Hematopoietic multipotent progenitor cell treated with erythropoietin and hydrocortisone succinate and interleukin-3 and kit ligand, for 8 days (in vitro differentiated cells): ENCODE measurements at places on chromosomes 11 and 22.

DNA sequence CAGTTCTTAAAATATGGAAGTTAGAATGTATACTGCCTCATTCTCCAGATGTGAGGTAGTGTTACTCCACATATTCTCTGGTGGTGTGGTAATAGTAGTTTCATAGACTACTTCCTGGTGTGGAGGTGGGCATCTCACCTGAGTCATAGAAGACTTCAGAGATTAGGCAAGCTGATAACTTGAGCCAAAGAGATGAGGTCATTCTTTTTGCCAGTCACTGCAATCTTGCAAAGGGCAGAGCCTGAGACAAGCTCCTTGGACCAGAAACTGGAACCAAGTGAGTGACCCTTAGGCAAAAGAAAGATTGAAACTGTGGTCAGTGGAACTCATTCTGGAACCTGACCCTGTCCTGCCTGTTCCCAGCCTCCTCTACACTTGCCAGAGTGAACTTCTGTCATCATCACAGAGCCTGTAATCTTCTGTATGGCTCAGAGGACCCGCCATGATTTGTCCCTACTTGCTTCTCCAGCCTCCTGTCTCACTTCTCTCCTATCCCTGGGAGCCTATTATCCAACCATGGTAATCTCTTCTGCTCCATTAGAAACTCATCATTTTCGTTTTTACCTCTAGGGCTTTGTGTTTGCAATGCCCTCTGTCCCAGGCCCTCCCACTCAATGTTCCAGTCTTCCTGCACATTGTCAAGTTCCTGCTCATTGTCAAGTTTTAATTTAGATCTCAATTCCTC, 10.6 kb upstream of the CCDC83 start:
- DNase-seq, result no peak

DNA sequence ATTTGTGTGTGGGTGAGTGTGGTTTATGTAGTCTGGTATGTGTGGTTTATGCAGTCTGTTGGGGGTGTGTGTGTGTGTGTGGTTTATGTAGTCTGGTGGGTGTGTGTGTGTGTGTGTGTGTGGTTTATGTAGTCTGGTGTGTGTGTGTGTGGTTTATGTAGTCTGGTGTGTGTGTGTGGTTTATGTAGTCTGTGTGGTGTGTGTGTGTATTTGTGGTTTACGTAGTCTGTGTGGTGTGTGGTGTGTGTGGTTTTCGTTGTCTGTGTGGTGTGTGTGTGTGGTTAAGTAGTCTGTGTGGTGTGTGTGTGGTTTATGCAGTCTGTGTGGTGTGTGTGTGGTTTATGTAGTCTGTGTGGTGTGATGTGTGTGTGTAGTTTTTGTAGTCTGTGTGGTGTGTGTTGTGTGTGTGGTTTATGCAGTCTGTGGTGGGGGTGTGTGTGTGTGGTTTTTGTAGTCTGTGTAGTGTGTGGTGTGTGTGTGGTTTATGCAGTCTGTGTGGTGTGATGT, 26.2 kb upstream of the PARVG start:
- DNase-seq, result no peak

GRCh38 chr22:44458044-44459020, 39.7 kb downstream of the RTL6 start:
- no peak for DNase-seq

DNA sequence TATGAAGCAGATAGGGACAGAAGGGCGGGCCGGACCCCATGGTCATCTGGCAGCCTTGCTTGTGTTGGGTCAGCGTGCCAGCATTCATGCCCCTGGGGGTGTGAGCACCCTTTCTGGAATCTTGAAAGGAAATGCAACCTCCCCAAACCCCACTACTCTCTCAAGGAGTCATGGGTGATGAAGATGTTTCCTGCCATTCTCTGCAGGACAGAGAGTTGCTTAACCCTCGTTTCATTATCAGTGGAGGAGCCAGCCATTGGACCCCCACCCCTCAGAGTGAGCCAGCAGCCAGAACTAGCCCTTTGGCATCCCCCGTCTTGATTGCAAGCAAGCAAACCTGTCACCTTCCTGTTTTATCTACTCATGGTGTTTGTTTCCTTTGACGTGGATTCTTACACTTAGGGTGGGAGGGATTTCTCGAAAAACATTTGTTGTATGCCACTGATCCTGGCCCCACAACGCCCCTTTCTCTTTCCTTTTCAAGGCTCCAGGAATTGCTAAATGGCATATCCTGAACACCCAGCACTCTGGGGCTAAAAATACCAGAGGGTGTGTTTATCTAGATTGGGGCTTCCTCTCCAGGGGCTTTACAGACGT, 258.3 kb downstream of the ETS1 start:
- DNase-seq, result no peak

- DNase-seq, result no peak
Observed at GRCh38 chr11:96213500-96213899, 129.5 kb downstream of the MAML2 start.

- DNase-seq, result peak; percentile 24
Observed at GRCh38 chr11:82901922-82902485, 468 bp downstream of the DDIAS start.

- no peak for DNase-seq
Observed at GRCh38 chr22:38186429-38186828, 4.8 kb upstream of the PLA2G6 start.

DNA sequence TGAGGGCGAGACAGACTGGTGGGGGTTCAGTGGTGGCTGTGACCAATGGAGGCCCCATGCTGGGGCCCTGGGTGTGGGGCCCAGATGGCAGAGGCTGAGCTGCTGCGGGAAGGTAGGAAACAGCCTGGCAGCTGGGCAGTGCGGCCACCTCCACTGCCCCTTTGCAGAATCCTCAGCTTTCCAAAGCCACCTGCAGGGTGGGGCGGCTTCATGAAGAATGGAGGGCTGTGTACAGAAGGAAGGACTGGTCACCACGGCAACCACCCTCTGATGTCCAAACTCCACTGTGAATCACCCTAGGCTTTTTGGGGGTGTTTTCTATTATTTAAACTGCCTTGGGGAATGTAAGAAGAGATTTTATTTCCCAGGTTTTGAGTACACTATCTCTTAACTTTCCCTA, 166.3 kb upstream of the NAV2 start:
- DNase-seq, result no peak

DNA sequence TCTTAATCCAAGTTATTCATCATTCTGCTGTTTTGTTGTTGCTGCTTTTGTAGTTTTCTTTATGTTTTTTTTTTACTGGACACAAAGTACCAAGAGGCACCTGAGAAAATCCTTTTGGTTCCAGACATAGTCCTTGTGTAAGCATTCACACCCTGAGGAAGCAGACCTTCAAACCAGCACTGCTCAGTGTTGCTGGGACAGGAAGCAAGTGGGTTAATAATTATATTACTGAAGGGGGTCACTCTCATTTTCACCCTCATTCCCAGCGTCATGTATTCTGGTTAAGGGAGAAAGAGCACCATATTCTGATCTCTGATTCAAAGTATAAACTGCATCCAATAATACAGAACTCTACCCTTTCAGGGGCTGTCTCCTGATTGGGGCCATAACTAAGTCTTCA, 5.9 kb upstream of the ALKBH3 start:
- DNase-seq, result no peak

DNA sequence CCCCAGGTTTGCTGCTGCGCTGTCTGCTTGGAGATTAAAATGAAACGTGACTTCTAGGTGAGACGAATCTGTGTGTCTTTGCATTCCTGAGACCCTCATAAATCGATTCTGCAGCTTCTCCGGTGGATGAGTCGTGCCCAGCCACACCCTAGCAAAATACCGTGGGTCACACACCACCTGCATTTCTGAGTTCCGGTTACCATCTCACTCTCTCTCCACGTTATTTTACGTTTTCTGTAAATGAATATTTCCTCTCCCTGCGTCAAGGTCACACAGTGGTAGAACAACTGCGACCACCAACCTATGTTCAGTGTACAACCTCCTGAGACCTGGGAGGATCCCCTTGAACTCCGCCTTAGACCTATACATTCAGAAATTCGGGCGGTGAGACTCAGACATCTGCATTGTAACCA, 1.1 kb downstream of the YWHAH start:
- peak; percentile 14 for DNase-seq

GRCh38 chr22:46967445-46968358, 205.3 kb downstream of the TBC1D22A start:
- no peak for DNase-seq

GRCh38 chr11:29024386-29024785, 916.2 kb downstream of the METTL15 start:
- DNase-seq, result no peak

GRCh38 chr22:42307806-42308563, 37.5 kb upstream of the TCF20 start:
- DNase-seq, result no peak

DNA sequence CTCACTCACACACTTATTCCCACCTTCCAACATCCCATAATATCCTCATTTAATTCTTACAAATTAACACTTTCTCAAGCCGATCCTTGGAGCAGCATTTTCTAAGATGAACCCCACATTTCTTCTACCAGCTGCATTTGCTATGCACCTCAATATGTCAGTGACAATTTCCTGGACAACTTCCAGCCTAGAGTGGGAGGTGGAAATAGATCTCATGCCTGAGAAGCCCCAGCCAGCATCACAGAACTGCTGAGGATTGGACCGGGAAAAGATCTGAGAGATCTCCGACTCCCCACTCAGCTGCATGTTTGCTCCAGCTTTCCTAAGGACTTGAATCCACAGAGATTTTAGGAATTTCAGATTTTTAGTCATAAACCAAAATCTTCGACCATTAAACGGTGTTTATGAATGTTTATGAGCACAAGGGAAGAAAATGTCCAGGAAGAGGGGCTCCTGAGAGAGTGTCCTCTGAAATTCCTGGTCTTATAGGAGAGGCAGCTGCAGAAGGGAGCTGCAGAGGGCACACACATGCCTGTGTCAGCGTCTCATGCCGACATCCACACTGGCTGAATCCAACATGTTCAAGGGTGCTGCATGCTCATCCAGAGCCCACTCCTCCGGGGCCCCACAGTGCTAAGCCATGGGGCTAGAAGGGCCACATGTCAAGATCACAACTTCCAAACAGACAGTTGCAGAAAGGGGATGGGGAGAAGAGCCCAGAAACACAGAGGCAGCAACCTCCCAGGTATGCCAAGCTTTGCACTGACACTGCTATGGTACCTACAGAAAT, 68.6 kb downstream of the MICAL3 start:
- DNase-seq, result no peak

- no peak for DNase-seq
Observed at GRCh38 chr22:21887841-21888240, 20.4 kb upstream of the MAPK1 start.

DNA sequence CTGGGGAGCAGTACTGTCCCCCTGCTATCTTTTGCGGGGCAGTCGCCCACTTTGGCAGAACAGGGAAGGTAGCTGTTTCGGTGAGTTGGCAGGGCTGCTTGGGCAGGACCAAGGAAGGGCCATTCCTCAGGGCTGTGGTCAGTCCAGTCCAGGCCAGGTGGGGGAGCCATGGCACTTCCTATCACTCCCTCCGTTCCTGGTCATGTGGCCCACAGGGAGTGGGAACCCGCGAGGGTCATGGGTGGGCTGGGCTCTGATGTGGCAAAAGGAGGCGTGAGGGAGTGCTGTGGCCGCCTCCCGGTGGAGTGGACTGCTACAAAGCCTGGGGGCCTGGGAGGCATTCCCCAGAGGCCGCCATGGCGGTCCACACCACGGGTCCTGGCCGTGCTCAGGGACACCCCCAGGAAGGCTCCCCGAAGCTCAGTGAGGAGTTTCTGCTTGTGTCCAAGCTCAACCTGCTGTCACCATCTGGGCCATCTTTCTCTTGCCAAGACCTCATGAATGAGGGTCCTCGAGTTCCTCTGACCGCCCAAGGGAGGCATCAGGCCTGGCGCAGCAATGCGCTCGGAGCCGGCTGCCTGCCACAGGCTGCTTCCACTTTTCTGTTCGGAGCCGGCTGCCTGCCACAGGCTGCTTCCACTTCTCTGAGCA, 11.9 kb downstream of the CHID1 start:
- DNase-seq, result no peak

DNA sequence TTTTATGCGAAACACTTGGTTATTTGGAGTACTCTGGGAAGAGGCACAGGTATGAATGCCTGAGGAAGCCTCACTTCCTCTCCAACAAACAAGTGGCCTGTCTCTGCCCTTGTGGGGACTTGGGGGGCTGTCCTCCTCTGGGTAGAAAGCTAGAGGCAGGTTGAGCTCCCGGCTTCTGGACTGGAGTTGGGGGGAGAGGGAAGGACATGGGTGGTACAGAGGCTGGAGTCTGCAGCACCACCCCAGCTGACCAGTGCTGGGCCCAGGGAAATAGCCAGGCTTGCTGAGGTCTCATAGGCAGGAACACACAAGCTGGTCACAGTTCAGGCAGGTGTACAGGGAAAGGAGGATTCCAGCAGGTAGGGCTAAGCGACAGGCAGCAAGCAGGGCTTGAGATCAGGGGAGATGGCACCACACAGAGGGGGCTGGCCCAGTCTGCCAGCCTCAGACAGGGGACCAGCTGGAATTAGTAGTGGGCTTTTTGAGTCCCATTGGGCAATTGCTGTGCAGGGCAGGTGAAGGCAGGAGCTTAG, 135.3 kb upstream of the TEAD1 start:
- DNase-seq, result no peak

GRCh38 chr11:72736452-72737069, 15.6 kb downstream of the ARAP1 start:
- peak; percentile 54 for DNase-seq

GRCh38 chr22:48490500-48491411, 1336.9 kb downstream of the BRD1 start:
- no peak for DNase-seq

- no peak for DNase-seq
Observed at GRCh38 chr22:36590441-36591056, 61.6 kb upstream of the EIF3D start.

DNA sequence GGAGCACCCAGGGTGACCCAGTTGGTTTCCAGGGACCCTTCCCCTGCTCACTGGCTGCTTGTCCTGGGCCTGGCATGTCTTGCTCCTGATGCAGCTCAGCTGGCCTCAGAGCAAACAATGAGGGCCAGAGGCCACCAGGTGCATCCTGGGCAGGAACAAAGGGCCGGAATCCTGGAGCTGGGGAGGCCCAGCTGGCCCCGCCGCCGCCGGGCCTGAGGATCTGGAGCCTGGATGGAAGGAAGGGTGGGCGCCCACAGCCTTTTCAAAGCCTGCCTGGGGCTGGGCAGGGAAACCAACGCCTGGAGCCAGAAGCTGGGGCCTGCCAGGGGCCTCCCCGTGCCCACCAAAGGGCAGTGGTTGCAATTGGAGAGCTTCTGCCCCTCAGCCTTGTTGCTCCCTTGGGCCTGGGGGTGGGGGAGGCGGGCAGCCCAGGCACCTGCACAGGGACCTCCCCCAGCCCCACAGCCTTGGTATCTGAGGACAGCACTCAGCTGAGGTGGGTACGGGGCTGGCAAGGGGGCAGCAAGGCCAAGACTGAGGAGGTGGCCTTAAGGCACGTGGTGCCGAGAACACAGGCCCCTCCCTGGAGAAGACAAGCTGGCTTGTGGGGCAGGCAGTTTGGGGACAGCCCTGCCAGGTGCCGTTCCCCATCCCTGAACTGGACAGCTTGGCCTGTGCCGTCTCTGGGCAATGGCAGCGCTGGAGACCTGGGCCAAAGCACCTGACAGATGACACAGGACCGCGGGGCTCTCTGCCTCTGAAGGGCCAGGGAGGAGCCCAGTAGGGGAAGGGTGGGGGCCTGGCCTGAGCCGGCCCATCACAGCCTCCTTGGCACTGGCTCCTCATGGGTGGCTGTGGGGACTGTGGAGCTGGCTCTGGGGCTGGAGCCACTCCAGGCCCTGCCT, 7.1 kb upstream of the ADORA2A start:
- DNase-seq, result no peak

GRCh38 chr11:101582989-101583250, 887 bp downstream of the TRPC6 start:
- no peak for DNase-seq

- no peak for DNase-seq
Observed at GRCh38 chr22:45777852-45778375, 106.3 kb downstream of the ATXN10 start.
